ENCODE measurements at places on chromosomes 7 and 10.
A peak's percentile ranks its signal among the peaks of the same experiment; 100 is the strongest.

DNA sequence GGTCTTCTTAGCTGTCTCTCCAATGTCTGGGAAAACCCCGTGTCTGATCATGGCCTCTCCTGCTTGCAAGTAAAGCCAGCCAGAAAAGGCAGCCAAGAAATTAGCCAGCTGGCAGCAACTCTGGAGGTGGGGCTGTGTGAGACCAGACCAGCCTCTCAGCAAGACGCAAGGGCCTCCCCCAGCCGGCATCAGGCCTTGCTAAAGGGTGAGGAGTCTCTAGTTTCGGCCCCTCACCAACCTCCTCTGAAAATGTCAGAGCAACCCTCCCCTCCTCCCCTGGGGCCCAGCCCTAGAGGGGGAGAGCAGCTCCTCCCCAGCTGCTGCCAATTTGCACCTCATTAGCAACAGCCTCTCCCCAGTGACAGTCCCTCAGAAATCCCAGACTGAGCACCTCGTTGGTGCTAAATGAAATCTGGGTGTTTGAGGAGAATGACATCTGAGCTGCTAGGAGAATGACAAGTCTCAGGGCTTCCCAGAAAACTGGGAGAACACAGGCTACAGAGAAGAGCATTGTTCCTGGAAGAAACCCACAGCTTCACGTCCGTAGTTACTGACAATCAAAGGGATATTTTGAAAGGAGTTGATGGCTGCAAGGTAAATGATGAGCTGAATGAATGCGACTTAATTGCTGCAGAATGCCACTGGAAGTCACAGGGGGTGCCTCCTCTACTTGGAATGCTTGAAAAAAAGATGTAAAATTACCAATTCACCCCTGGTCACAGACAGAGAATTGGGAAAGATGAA, 25.9 kb downstream of the DGKI start:
- DNase-seq, result peak; percentile 76

- DNase-seq, result no peak
These were observed 36.2 kb downstream of the KAT6B start for GRCh38 chr10:74862625-74863024.

DNA sequence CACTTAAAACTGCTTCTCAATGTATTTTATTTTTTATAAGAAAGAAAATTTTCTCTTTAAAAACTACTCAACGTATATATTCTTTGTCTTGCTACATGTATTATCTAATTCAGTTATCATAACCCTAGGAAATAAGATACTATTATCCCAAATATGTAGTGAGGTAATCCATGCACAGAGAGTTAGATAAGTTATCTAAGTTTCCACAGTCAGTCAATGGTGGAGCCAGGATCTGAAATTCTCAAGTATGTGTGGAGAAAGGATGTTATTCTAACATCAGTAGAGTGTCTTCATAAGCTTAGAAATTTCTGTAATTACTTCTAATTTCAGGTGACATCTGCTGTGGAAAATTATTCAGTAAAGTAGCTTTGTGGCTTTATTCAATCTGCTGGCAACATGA, 239.9 kb downstream of the CSTF2T start:
- no peak for DNase-seq

DNA sequence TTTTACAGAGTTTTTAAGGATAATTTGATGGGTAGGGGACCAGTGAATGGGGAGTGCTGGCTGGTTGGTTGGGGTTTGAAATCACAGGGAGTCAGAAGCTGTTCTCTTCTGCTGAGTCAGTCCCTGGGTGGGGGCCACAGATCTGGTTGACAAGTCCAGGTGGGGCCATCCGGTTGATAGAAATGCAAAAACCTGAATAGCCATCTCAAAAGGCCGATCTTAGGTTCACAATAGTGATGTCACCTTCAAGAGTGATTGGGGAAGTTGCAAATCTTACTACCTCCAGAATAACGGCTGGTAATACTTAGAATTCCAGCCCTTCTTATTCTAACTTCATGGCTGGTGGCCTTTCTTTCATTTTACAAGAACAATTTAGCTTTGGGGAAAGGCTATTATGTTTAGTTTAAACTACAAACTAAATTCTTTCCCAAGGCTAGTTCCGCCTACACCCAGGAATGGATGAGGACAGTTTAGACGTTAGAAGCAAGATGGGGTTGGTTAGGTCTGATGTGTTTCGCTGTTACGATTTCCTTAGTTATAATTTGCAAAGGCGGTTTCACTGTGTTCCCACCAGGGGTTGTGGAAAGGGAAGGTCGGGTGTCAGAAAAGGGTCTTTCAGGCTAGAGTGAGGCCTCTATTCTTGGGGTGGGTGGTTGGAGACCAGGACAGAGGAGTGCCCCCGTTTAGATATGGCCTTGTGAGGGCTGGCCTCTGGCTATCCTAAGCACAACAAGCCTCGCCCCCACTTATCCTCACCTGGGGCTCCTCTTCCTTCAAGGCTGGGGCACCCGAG, 27.4 kb downstream of the IFT22 start:
- DNase-seq, result no peak

DNA sequence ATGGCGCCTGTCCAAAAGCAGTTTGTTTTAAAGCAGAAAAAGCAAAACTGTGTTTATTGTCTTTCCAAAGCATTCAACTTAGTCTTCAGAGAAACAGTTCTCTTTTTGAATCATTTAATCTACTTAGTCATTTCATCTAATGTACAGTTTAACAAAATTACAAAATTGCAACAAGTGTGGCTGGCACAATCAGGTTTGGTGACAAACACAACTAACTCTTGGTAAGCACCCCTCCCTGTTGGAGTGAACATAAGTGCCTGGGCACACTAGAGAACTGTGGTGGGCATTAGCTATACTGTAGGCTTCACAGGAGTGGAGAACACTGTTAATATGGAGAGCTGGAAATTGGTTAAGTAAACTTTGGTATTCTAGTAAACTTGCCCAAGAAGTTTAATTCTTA, 6.9 kb downstream of the CREM start:
- DNase-seq, result no peak

DNA sequence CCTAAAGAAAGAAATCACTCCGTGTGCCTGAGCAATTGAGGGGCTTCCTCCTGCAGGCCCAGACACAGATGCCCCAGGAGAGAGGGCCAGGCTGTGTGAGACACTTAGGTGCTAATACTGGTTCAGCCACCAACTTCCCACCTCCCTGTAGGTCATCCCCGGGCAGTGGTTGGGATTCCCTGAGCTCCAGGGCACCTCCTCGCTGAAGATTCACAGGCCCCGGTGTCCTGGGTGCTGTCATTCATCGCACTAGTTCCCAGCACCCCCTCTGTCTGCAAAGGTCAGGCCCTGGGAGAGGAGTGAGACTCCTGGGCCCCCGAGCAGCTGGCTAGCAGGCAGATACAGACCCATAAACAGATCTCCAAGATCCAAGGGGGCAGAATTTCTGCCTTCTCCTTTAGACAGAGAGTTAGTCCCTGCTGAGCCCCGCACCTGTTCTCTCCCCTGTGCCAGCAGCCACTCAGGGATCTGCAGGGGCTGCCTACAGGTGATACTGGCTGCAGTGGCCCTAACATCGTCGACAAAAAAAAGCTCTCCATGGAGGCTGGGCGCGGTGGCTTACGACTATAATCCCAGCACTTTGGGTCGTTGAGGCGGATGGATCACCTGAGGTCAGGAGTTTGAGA, 38.2 kb upstream of the GTF2I start:
- DNase-seq, result peak; percentile 91

- DNase-seq, result no peak
These were observed 218.6 kb downstream of the CELF2 start for GRCh38 chr10:11236234-11236633.

DNA sequence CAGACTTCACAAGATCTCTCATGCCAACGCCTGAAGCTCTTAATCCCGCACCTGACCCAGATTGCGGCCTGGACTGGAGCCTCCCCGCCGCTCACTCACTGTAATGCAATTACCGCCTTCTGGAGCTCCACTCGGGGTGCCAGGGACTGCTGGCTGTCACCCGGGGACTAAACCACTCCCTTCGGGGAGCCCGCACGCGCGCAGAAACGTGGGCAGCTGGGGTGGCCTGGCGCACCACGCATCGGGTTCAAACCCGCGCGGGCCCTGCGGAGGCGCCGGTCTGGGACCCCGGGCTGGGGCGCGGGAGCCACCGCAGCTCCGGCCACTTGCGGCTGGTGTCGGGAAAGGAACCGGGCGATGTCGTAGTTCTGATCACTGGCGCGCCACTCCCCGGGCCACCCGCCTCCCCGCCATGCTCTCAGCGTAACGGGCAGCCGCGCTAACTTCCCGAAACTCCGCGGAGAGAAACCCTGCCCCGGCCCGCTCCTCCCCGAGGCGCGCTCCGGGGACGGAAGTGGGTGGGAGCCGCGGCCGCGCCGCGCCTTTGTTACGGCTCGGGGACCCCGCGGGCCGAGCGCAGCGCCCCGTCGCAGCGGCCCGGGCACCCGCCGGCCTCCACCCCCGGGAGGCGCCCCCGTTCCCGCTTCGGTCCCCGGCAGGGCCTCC, 100.3 kb upstream of the SVIL start:
- no peak for DNase-seq

GRCh38 chr7:652881-653280, 73.6 kb upstream of the DNAAF5 start:
- DNase-seq, result no peak

- no peak for DNase-seq
These were observed 16.2 kb upstream of the SLC26A4 start for GRCh38 chr7:107644309-107644974.

- DNase-seq, result no peak
These were observed 58.1 kb downstream of the PRTFDC1 start for GRCh38 chr10:24894309-24894708.

GRCh38 chr10:22103701-22104470, 100.4 kb upstream of the DNAJC1 start:
- no peak for DNase-seq

- DNase-seq, result no peak
These were observed 70.9 kb upstream of the CCNY start for GRCh38 chr10:35265435-35265834.

DNA sequence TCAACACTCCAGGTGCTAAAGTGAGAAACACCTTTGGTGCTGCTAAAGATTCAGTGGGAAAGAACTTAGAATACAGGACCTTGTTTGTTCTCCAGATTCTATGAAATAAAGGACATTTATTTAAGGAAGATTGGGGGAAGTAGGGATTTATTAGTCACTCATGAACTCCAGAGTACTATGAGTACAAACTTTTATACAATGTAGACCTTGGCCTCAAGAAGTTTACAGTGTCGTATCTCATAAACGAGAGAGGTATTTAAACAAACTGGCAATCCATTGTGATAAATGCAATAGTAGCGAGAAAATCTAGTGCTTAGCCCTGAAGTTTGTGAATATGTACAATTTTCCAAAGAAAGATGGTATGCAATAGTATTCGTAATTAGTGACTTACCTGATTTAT, 59.1 kb downstream of the TES start:
- DNase-seq, result no peak

DNA sequence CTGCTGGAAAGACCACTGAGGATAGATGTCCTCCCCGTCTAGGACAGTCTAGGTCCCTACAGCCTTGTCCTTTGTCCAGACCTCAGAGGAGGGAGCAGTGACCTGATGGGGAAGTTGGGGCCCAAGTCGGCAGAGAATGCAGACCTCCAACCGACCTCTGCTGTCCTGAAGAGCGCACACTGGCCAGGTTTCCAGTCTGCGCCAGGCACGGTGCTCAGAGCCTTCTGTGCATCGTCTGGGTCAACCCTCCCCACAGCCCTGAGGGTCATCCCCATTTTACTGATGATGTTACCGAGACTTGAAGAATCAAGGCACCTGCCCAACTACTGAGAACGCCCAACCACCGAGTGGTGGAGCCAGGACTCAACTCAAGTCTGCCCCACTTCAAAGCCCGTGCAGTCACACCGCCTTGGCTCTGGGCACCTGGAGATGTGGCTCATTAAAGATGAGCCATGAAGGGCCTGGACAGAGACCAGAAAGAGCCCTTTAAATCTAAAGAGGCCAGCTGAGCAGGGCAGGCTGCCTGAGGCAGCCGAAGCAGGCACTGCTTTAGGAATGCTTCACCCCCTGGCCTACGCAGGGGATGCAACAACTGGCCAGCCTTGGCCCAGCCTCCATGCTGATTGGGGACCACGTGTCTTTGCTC, 4.4 kb downstream of the ITPRIP start:
- DNase-seq, result no peak

DNA sequence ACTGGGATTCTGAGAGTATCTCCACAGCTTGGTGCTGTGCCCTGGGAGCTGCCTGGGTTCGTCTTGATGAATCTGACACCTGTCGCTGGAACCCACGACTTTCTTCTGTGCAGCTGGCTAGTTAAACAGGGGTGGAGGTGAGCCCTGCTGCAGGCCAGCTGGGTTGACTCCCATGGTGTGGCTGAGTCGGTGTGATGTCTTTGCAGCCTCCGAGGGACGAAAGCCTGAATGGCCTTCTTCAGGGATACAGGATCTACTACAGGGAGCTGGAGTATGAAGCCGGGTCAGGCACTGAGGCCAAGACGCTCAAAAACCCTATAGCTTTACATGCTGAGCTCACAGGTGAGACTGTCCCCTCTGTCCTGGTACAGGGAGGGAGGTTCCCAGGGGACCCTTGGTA, 508.1 kb upstream of the FOXK1 start:
- DNase-seq, result no peak

DNA sequence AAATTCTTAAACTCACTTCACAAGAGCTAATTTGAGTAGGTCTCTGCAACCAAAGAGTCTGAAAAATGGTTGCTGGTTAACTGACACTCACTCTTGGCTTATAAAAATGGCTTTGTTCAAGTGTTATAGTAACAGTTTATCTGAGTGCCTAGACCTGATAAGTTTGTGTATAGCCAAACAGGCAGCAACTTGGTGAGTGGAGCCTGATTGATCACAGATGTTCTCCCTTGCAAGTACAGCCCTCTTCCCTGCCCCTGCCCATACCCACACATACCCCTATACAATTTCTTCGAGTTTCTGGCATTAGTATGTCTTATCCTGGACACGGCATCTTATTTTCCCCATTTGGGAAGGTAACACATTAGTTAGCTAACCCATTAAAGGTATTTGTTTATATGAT, 149.5 kb downstream of the SLC16A9 start:
- DNase-seq, result no peak

GRCh38 chr7:22318376-22318775, 38.6 kb downstream of the RAPGEF5 start:
- DNase-seq, result no peak

DNA sequence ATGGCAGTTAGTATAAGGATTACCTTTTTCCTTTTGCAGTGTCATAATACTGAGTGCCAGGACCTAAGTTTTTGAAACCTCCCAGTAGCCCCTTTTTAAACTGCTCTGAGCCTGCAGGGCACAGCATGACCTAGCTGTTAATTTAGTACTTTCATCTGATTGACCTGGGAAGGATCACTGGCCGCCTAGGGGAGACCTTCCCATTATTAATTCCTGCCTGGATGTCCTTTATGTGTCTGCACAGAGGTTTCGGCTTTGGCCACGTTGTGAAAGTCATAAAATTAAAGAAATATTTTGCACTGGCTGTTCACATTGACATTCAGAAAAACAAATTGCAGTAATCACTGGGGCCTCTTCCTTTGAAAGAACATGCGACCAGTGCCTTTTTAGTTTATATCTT, 290.2 kb downstream of the SDK1 start:
- no peak for DNase-seq
